Pancreas (tissue), 10 donors: ENCODE measurements at places on chromosomes 11 and 22. TPM values are rescaled to one million over a fixed set of nuclear protein-coding genes. Genes with fewer than 3 reads are reported as not detected.

GRCh38 chr11:79102840-79103239 is 338.0 kb downstream of the TENM4 start:
- DNase-seq, result no peak
- H3K27me3 ChIP-seq, result no peaks in the 10 kb centered on the region
- H3K4me3 ChIP-seq, result no peak overlapping the region
- H3K27ac ChIP-seq, result no peak overlapping the region

DNA sequence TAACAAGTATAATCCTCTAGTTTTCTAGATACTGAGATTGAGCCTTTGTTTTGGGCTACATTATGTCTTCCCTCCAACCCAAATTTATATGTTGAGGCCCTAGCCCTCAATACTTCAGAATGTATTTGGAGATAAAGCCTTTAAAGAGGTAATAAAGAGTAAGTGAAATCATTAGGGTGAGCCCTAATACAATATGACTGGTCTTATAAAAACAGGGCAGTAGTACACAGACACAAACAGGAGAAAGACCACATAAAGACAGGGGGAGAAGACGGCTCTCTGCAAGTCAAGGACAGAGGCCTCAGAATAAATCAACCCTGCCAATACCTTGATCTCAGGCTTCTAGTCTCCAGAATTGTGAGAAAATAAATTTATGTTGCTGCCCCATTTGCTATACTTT is 6.3 kb downstream of the OR10V1 start:
- no peaks in the 10 kb centered on the region for H3K36me3 ChIP-seq
- no peak overlapping the region for H3K27ac ChIP-seq
- H3K27me3 ChIP-seq, result no peaks in the 10 kb centered on the region
- H3K4me1 ChIP-seq, result no peaks in the 10 kb centered on the region
- no peak overlapping the region for H3K4me3 ChIP-seq

DNA sequence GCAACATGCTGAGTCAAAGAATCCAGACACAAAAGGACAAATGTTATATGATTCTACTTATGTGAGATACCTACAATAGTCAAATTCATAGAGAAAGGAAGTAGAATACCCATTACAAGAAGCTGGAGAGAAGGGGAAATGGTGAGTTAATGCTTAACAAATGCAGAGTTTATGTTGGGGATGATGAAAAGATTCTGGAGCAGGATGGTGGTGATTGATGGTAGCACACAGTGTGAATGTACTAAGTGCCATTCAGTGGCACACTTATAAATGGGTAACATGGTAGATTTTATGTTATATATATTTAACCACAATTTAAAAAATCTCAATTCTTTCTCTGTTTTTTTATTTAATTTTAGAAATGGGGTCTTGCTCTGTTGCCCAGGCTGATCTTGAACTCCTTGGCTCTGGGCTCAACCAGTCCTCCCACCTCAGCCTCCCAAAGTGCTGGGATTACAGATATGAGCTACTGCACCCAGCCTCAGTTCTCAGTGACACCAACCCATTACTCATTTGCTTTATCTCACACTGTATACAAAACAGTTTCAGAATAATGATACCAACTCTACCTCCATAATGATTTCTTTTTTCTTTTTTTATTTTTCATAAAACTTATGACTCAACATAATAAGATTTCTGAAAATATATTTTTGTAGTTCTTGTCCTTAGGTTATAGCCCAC is 9.6 kb upstream of the RELA start:
- no peaks in the 10 kb centered on the region for H3K36me3 ChIP-seq
- H3K27me3 ChIP-seq, result no peaks in the 10 kb centered on the region
- H3K4me1 ChIP-seq, result no peaks in the 10 kb centered on the region
- no peak overlapping the region for H3K27ac ChIP-seq
- H3K4me3 ChIP-seq, result no peak overlapping the region
- no peak for DNase-seq

DNA sequence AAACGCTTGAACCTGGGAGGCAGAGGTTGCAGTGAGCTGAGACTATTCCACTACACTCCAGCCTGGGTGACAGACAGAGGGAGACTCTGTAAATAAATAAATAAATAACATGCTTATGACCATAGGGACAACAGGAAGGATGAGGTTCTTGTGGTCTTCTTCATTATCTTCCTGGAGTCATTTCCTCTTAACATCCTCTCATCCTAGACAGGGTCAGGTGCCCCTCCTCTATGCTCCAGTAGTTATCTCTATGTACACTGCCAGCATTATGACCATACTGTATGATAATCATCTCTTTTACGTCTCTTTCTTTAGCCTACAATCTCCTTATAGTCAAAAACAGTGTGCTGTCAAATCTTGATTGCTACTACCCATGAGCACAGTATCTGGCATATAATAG is 17.7 kb downstream of the RAB30 start:
- H3K27me3 ChIP-seq, result no peaks in the 10 kb centered on the region
- H3K27ac ChIP-seq, result no peak overlapping the region
- no peak overlapping the region for H3K4me3 ChIP-seq
- H3K36me3 ChIP-seq, result no peaks in the 10 kb centered on the region
- no peak for DNase-seq

DNA sequence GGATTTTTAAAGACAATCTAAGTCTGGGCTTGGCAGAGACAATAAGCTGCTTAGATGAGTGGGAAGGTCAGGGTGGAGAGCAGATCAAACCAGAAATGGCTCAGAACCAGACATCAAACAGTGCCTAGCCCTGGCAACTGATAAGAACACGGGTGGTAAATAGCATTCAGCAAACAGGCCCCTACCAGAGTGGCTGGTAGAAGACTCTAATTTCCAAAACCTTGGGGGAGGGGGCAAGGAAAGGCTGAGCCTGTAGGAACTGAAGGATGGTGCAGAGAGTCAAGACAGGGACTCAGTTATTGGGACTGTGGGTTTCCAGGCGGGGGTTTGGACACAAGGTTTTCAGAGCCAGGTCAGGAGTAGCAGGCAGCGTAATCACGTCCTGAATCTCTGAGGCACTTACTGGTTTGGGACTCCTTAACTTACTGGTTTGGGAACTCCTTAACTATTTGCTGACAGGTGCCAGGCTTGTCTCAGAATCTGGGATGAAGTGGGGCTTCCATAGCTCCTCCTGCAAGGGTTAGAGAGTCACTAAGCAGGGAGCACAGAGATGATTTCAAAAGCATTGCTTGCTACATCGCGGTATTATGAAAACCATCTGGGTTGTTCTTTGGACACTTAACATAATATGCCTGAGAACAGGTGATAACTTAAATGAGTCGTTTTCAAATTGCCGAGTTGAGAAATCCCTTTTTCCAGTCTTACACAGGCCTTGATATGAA is 5.7 kb upstream of the ABTB2 start:
- DNase-seq, result no peak
- no peak overlapping the region for H3K27ac ChIP-seq
- H3K27me3 ChIP-seq, result no peaks in the 10 kb centered on the region
- H3K4me3 ChIP-seq, result no peak overlapping the region
- no peaks in the 10 kb centered on the region for H3K4me1 ChIP-seq

- no peak overlapping the region for H3K27ac ChIP-seq
- no peaks in the 10 kb centered on the region for H3K27me3 ChIP-seq
Observed at GRCh38 chr11:129119036-129119435, 73.1 kb downstream of the ARHGAP32 start.

GRCh38 chr11:92222701-92223100 is 1.9 kb upstream of the FAT3 start:
- DNase-seq, result no peak
- no peak overlapping the region for H3K27ac ChIP-seq
- no peaks in the 10 kb centered on the region for H3K4me1 ChIP-seq

- H3K27ac ChIP-seq, result no peak overlapping the region
- no peaks in the 10 kb centered on the region for H3K36me3 ChIP-seq
- no peaks in the 10 kb centered on the region for H3K27me3 ChIP-seq
- H3K4me1 ChIP-seq, result no peaks in the 10 kb centered on the region
Observed at GRCh38 chr22:25062386-25063085, 110.0 kb downstream of the KIAA1671 start.

- no peak overlapping the region for H3K27ac ChIP-seq
- DNase-seq, result no peak
- H3K4me1 ChIP-seq, result peaks cover 42% of the 10 kb centered on the region
- H3K36me3 ChIP-seq, result no peaks in the 10 kb centered on the region
Observed at GRCh38 chr11:76371170-76371569, 9.8 kb downstream of the THAP12 start.

DNA sequence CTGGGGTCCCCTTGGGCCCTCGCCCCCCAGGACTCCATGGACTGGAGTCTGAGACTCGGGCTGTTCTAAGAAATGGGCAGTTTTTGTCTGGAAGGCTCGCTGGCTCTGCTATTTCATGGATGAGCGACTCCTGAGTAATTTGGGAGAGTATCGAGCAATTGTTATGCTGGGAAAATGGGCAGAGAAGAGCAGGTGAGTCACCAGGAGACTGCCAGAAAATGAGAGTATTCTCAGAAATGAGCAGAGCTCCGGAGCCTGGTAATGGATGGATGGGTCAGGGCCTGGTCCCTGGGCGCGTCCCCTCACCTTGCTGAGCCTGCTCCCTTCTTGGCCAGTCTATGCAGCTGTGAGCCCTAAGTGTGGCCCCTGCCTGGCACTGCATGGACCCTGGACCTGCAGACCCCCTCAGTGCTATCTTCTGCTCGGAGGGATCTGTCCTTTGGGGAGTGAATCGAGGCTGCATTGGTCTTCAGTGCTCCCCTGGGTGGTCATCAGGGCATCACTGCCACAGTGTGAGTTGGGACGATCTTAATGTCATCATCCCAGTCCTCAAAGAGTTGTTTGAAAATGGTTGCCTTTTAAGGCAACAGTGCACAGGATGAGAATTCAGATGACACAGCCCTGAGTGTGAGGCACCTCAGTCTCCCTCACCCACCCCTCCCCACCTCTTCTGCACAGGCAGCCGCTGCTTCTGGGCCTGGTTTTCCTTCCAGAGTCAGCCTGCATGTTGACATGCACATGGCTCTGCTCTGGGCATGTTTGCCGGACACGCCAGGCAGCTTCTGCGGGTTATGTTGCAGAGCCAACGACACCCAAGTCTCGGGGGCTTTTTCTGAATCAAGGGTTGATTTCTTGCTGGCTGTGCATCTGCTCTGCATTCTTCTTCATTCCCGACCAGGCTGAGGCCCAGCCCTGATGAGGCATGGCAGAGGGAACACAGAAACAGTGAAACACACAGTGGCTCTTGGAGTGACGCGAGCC is 519.0 kb downstream of the TBC1D22A start:
- no peaks in the 10 kb centered on the region for H3K4me1 ChIP-seq
- H3K4me3 ChIP-seq, result no peak overlapping the region
- H3K27me3 ChIP-seq, result no peaks in the 10 kb centered on the region
- H3K36me3 ChIP-seq, result no peaks in the 10 kb centered on the region
- no peak for DNase-seq

- H3K27ac ChIP-seq, result no peak overlapping the region
- no peak overlapping the region for H3K4me3 ChIP-seq
- H3K27me3 ChIP-seq, result no peaks in the 10 kb centered on the region
- H3K4me1 ChIP-seq, result no peaks in the 10 kb centered on the region
- DNase-seq, result peak; percentile 49
- no peaks in the 10 kb centered on the region for H3K36me3 ChIP-seq
Observed at GRCh38 chr11:76201672-76202412, 4.5 kb downstream of the WNT11 start.

- DNase-seq, result no peak
- H3K27ac ChIP-seq, result no peak overlapping the region
- H3K27me3 ChIP-seq, result no peaks in the 10 kb centered on the region
- H3K4me1 ChIP-seq, result peaks cover 22% of the 10 kb centered on the region
- H3K36me3 ChIP-seq, result peaks cover 51% of the 10 kb centered on the region
Observed at GRCh38 chr11:57302489-57302888, 22.3 kb downstream of the TNKS1BP1 start.

DNA sequence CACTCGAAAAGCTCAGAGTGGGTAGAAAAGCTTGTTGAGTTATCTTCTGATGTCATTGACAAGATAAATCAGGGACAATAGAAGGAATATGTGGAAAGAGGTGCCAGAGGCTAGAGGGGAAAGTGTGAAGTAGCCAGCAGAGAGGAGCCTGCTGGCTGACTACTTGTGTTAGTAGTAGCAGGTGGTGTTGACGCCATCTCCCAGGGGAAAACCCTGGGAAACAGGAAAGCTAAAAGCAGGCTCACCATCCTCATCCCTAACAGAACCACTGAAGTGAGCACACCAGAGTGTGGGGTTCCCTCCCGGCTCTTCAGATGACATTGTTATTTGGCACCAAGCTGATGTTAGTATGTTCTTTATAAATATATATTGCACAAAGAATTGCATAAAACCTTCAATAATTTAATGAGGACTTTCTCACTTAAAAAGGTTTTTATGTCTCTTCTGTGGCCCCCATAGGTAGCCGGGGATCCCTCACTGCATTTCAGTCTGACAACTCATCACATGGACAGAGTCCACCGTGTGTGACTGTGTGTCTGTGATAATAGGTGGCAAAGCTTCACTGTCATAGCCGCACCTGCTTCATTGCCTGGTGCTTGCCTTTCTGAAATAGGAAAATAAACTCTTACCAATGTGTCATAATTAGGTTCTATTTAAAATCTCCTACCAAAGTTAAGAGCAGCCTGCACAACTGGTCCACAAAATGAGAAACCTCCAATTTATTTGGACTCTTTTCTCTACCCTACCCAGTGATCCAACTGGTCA is 63.2 kb upstream of the TOP3B start:
- no peak for DNase-seq
- no peak overlapping the region for H3K4me3 ChIP-seq
- no peak overlapping the region for H3K27ac ChIP-seq
- no peaks in the 10 kb centered on the region for H3K27me3 ChIP-seq
- H3K36me3 ChIP-seq, result no peaks in the 10 kb centered on the region

- no peak overlapping the region for H3K4me3 ChIP-seq
- H3K36me3 ChIP-seq, result no peaks in the 10 kb centered on the region
- no peaks in the 10 kb centered on the region for H3K4me1 ChIP-seq
- no peak for DNase-seq
- H3K27me3 ChIP-seq, result no peaks in the 10 kb centered on the region
Observed at GRCh38 chr11:78615724-78616123, 41.1 kb upstream of the NARS2 start.

DNA sequence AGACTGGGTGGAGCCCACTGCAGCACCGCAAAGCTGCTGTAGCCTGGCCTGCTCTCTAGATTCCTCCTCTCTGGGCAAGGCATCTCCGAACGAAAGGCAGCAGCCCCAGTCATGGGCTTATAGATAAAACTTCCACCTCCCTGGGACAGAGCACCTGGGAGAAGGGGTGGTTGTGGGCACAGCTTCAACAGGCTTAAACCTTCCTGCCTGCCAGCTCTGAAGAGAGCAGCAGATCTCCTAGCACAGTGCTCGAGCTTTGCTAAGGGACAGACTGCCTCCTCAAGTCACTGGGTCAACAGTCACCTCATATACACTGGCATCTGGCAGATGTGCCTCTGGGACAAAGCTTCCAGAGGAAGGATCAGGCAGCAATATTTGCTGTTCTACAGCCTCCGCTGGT is 117.3 kb downstream of the EHF start:
- H3K27ac ChIP-seq, result no peak overlapping the region
- H3K27me3 ChIP-seq, result no peaks in the 10 kb centered on the region
- no peak overlapping the region for H3K4me3 ChIP-seq
- no peaks in the 10 kb centered on the region for H3K4me1 ChIP-seq
- no peaks in the 10 kb centered on the region for H3K36me3 ChIP-seq

- H3K27me3 ChIP-seq, result no peaks in the 10 kb centered on the region
- no peaks in the 10 kb centered on the region for H3K36me3 ChIP-seq
- peaks cover 24% of the 10 kb centered on the region for H3K4me1 ChIP-seq
- peak overlapping the region; percentile 64 for H3K27ac ChIP-seq
Observed at GRCh38 chr11:16925561-16926065, 88.6 kb downstream of the PLEKHA7 start.

GRCh38 chr11:106217456-106217855 is 140.0 kb downstream of the AASDHPPT start:
- H3K27ac ChIP-seq, result no peak overlapping the region
- no peak for DNase-seq
- peaks cover 12% of the 10 kb centered on the region for H3K4me1 ChIP-seq
- no peaks in the 10 kb centered on the region for H3K36me3 ChIP-seq
- H3K4me3 ChIP-seq, result no peak overlapping the region

AMBRA1 gene
- 6.8 TPM for polyA plus RNA-seq

TEX12 gene
- 0.19 TPM for polyA plus RNA-seq

TRIM29 gene
- polyA plus RNA-seq, result 0.42 TPM

OR8A1 gene
- not detected for polyA plus RNA-seq

GRM5 gene
- polyA plus RNA-seq, result 0.02 TPM

MIOX gene
- 2.9 TPM for polyA plus RNA-seq

PLAAT3 gene
- polyA plus RNA-seq, result 30.6 TPM

GAB4 gene
- not detected for polyA plus RNA-seq
